ENCODE measurements at places on chromosomes 7 and 10.

DNA sequence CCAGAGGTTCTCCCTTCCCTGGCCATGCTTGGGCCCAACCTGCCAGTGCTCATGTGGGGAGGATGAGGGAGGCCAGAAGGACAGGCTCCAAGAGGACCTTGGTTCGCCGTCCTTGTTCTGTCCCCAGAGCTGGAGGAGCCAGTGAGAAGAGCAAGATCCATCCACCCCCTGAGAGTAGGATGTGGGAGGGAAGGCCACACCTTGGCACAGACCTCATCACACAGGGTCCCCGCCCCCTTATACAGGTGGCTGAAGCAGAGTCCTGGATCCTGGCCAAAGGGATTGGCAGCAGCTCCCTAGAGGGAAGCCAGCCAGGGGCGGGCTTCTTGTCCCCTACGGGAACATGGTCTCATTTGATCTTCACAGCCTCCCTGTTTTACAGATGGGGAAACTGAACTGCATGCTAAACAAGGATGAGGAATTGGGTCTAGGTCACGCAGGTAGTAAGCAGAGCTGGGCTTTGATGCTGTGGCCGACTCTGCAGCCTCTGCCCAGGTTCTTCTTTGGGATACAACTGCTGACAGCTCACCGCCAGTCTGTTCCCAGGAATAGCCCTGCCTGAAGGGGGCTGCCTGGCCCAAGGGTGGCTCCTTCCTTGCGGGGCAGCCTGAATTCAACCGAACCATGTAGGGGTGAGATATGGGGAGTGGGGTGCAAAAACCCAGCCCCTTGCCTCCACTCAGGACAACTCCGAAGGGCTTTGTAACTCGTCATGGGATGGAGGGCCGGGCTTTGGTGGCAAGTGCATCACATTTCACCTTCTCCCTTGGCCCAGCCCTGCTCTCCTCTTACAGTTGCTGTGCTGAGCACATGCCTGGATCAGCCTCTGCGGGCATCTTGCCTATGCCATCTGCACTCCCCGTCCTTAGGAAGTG lies 62.2 kb upstream of the KDM7A start:
- DNase-seq: no peak

- DNase-seq: no peak
Observed at GRCh38 chr7:156579566-156579965, 61.0 kb upstream of the RNF32 start.

- no peak for DNase-seq
Observed at GRCh38 chr7:133470-133869, 58.9 kb upstream of the FAM20C start.

DNA sequence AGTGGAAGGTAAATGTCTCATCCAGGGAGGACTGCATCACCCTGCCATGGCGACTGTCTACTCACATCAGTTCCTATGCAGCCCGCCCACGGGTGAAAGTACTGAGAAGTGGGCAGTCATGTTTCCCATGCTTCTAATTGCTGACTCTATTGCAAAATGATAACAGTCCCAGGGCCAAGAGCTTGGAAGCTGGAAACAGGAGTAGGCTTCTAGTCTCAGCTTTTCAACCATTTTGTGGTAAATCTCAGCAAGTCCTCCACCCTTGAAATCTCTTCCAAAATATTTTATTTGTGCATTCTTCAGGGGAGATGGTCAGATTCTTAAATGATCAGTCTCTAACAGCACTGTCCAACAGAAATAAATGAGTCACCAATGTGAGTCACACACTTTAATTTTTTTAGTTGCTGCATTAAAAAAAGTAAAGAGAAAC lies 48.1 kb upstream of the TARP start:
- DNase-seq: no peak

GRCh38 chr10:131206111-131206995 lies 105.2 kb downstream of the TCERG1L start:
- DNase-seq: no peak

DNA sequence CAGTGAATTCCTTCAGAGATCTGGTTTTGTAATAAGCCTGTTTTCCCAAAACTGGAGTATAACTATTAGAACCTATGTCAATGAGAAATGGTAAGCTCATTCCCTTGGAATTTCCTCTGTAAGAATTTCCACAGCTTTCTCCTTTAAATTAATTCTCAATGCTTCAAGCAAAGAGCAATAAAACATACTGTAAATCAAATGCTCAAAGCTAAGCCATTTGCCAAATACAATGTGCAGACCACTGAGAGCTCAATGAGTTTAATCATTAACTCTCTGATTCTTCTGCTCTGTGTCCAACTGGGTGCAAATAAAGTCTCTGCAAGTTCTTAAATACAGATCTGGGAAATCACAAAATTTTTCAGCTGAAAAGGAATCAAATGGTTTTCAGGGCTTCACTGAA lies 227.6 kb upstream of the IMMP2L start:
- DNase-seq: no peak

DNA sequence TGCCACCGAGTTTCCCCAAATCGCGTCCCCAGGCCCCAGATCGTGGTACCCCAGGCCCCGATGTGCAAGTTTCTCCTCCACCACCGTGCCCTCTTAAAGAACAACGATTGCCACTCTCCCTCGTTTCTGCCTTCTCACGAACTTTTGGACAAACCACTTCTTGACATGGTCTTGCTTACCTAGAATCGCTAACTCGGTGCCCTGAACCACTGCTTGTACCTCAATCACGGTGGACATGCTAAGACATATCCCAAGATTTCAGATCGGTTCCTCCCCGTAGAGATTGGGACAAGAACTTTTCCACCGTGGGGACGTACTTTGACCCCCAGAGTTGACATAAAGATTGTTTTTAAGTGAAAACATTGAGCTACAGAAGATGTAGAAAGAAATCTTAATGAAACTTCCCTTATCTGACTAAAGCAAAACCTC lies 477 bp upstream of the ZC3HAV1 start:
- no peak for DNase-seq

DNA sequence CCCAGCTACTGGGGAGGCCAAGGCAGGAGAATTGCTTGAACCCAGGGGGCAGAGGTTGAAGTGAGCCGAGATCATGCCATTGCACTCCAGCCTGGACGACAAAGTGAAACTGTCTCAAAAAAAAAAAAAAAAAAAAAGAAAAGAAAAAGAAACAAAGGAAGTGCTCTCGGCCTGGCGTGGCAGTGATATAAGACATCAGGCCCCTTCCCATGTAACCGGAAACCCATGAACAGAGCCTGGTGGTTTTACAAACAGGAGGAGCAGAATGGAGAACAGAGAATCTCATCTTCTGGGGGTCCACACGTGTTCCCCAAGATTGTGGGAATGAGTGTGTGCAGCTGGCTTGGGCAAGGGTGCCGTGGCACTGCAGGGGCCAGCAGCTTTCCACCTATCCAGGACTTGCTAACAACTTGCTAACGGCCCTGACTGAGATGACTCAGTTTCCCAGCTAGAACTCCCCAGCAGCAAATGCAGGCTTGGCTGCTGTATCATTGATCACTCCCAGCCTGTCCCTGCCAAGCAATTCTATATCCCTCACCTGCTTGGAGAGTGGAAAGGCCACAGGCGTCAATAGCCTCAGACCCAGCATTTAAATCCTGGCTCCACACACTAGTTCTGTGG lies 103.0 kb downstream of the COL26A1 start:
- DNase-seq: no peak

DNA sequence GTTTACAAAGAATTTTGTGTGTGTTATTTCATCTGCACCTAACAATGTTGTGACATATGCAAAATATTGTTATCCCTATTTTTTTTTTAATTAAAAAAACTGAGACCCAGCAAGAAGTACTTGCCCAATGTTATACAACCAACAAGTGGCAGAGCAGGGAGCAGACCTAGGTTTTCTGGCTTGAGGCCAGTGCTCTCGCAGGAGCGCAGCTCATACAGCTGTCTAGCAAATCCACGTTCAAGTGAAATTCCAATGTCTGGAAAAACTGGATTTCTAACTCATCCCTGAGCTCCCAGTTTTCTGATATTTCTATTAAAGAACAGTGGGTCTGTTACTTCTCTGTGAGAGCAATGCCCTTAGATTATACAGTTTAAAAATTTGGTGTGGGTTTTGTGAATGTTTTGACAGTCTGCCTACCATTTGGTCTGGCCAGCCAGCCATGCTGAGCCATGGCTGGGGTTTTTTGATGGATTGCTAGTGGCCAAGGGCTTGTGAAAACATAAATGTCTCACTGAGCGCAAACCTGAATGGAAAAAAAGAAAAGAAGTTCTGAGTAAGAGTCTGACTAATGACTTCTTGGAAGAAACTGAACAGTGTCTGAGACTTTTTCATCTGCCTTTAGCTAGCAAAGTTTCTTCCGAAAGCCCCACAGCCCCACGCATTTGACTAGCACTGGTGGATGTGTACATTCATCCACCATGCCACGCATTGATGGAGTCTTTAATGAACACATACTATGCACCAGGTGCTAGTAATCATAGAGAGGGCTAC lies 15.4 kb upstream of the PRF1 start:
- DNase-seq: no peak

GRCh38 chr10:8575620-8576019 lies 521.1 kb downstream of the GATA3 start:
- DNase-seq: no peak

- DNase-seq: no peak
Observed at GRCh38 chr7:155327590-155328320, 30.1 kb downstream of the INSIG1 start.

GRCh38 chr10:88227342-88228018 lies 355.6 kb downstream of the RNLS start:
- DNase-seq: no peak

DNA sequence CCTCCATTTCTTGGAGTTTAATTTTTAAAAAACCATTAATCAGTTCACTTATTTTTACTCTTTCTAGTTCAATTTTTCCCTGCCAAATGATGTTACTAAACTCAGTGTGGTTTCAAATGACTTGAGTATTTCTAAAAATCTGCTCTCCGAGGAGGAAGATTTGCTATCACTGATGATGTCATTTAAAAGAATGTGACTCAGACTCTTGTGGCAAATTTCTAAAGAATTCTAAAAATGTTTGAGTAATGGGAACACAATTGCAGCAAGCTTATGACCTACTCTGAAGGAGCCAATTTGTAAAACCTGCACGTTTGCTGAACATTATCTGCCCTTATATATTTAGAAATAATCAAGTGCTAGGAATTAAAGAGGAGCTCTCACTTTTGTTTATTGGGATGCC lies 88.6 kb downstream of the SPAG6 start:
- peak; percentile 43 for DNase-seq

DNA sequence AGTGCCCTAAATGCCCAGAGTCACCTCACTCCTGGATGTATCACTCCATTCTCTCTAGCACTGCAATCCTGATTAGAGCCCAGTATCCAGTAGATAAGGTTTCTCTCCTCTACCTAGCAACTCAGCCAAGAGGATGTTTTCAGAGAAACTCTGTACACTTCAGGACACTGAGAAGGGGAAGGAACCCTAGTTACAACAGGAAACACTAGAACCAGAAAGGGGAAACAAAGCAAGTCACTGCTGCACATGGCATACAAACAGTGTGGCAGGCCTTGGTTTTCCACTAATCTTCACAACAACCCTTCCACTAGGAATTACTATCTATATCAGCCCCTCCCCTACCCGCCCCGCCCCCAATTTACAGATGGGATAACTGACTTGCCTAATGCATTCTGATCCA lies 1.6 kb downstream of the FAM204A start:
- peak; percentile 81 for DNase-seq

- no peak for DNase-seq
Observed at GRCh38 chr7:18509481-18509880, 13.9 kb downstream of the HDAC9 start.

- no peak for DNase-seq
Observed at GRCh38 chr7:6443372-6443941, 4.3 kb downstream of the DAGLB start.

GRCh38 chr10:129568583-129569344 lies 101.7 kb downstream of the MGMT start:
- no peak for DNase-seq

DNA sequence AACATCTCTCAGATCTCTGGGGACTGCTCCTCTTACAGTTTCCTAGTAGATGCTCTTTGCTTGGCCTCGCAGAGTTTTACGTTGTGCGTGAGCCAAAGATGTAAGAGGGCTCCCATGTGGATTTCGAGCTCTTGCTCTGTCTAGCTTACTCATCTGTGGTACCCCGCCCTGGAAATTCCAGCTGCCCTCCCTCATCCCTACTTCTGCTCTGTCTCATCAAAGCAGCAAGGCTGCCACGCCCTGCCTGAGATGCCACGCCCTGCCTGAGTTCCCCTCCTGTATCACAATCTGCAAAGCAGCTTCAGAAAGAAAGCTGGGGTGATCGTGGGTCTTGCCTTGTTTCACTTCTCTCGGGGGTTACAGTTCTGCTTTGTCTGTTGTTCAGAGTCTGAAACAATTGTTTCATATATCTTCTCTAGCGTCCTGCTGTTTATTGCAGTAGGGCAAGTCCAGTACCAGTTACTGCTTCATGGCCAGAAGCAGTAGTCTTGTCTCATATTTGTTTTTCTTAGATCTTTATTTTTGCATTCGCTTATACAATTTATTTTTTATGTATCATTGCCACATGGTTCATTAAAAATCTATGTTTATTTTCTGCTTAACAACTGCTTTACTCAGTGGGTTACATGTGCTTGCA lies 36.1 kb upstream of the CCNY start:
- DNase-seq: no peak

- no peak for DNase-seq
Observed at GRCh38 chr7:111137296-111138192, 46.6 kb downstream of the LRRN3 start.

DNA sequence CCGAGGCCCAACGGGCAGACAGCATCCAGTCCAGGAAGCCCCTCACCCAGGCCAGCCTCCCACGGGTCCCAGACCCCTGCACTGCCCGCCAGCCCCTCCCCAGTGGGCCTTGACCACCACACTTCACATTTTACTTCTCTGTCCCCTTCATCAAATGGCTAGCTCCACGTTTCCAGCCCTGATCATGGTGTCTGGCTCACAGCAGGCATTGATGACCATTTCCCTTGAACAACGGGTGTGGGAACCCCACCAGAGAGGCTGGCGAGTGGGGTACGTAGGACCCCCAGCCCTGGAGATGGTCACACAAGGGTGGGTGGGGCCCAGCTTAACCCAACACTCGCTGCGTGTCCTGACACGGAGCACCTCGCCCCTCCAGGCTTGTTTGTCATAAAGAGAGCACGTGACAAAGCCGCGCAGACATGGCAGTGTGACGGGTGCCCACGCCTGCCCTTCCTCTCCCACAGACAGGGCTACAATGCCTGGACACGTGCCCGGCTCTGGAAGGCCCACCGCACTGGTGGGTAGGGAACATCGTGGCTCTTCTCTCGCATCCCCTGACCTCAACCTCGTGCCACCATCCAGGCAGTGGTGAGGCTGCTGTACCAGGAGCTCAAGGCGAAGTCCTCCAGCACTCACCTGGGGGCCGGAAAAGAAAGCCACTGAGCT lies 267.7 kb downstream of the MAD1L1 start:
- DNase-seq: no peak
